Effector memory CD4-positive, alpha-beta T cell (primary cell): ENCODE measurements at places on chromosomes 6 and 20.

- no peak for DNase-seq
Measured at GRCh38 chr6:74733830-74734620, 471.8 kb downstream of the COL12A1 start.

- DNase-seq, result no peak
Measured at GRCh38 chr6:21075986-21076385, 517.6 kb upstream of the SOX4 start.

DNA sequence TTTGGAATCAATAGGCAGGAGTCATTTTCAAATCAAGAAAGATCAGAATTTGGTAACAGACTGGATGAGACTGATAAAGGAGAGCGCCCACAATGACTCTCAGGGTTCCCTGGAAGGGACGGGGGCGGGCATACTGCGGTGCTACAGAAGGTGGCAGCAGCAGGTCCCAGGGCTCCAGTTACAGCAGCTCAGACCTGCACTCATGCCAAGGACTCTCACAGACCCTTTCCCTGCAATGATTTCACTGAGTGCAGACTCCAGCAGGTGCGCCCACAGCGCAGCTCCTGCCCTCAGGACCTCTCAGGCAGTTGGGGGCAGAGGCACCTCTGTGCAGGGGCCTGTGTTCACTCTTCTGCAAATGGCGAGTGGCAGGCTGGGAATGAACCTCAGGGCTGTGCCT is 359.8 kb downstream of the ZFAND3 start:
- DNase-seq, result no peak

DNA sequence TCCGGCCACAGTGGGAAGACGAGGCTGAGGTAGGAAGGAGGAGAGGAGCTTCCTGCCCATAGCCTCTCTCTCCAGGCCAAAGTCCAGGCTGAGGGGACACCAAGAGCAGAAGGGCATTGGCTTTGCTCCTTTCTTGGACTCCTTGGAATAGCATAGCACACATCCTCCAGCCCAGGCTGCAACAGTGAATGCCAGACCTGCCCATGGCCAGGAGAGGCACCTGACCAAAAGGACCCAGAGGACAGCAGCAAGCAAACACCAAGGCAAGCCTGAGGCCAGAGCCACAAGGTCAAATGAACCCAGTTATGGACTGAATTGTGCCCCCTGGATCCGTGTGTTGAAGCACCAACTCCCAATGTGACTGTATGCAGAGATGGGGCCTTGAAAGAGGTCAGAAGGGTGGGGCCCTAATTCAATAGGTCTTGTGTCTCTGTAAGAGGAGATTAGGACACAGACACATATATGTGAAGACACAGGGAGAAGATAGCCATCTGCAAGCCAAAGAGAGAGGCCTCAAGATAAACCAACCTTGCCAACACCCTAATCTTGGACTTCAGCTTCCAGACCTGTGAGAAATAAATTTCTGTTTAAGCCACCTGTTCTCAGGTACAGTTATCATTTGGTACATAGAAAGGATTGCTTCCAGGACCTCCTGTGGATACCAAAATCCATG is 126.5 kb upstream of the NXT1 start:
- DNase-seq, result no peak

DNA sequence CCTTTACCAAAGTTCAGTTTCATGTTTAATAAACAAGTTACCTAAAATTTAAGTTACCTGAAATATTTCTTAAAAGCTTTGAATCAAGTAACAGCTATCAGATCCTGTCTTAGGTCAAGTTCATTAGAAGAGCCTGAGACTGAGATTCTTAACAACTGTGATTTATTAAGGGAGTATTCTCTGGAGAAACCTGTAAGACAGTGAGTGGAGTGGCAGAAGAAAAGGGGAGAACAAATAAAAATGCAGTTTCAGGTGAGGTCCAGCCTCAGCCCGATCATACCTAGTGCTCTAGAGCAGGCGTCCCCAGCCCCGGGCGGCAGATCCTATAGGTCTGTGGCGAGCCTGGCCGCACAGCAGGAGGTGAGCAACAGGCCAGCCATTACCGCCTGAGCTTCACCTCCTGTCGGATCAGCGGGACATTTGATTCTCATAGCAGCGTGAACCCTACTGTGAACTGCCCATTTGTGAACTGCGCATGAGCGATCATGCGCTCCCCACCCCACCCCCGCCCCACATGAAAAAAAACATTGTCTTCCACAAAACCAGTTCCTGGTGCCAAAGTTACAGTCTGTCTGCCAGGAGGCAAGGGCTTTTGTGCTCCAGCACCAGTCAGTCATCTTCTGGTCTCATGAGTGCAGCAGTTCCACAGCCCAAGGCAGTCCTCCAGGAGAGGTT is 59.2 kb upstream of the ADGRB3 start:
- DNase-seq, result no peak

DNA sequence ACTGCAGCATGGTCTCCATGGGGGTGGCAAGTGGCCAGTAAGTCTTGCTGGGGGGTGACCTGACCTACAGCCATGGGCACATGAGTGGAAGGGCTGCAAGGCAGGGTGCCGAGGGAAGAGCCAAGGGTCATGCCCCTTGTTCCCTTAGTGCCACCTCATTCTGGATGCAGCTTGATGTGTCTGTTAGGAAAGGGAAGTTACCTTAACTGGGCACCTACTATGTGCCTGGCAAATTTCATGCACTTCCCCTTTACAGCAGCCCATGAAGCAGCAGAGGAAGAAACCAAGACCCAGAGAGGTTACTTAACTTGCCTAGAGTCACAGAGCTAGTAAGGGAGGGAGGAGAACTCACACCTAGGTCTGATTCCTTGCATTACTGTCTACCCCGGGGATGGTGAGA is 174.0 kb downstream of the MRPL14 start:
- DNase-seq, result no peak

- no peak for DNase-seq
Measured at GRCh38 chr6:48057601-48058000, 53.4 kb downstream of the PTCHD4 start.

- no peak for DNase-seq
Measured at GRCh38 chr6:145213614-145214013, 521.7 kb downstream of the EPM2A start.
